ENCODE measurements at places on chromosomes 12 and 14.

DNA sequence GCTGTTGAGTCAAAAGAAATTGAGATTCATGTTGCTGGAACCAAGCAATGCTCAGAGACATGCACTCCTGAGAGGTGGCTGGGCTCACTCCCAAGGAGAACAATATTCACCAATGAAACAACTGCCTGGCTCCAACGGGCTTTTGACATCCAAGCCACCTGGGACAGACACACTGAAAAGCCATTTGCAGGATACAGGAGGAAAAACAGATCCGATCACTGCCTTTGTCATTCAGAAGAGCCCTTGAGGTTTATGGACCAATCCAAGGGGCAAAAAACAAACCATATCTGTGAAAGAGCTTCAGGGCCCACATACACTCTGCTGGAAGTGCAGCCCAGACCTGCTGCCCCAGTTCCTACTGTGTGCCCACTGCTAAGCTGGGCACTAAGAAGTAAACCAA lies 277.5 kb downstream of the NUAK1 start:
- no peak for DNase-seq

- no peak for DNase-seq
These were observed 38.4 kb downstream of the C12orf56 start for GRCh38 chr12:64352181-64352580.

GRCh38 chr14:87852107-87852506 lies 140.9 kb downstream of the GALC start:
- no peak for DNase-seq

DNA sequence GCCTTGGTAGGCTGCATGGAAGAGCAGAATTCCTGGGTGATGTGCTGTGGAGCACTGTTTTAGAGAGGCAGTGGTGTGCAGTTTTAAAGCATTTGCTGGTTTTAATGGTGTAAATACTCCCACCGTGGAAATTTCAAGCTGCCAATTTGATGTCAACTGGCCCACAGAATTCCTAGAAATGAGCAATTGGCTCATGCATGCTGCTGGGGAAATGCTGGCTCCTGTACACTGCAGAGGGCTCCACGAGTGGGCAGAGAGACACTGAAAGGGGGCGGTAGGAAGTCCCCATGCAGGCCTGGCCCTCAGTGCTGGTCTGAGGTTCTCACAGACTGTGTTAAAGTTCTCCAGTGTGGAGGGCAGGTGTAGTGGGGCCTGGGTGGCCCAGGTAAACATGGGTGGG lies 99.4 kb upstream of the NTF3 start:
- DNase-seq = no peak

DNA sequence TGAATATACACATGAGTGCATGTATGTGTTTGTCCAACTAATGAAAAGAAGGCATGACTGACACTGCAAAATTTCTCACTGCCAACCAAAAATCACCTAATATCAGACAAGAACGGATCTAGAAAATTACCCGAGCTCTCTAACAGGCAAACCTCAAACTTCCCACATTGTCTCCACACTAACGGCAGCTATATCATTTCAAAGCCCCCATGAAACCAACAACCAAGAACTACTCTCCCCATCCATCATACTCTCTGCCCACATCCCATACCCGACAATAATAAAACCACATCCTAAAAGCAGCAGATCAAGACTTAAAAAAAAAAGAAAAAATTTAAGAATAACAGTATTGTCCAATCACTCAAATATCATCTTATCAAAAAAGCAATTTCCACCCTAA lies 227.1 kb downstream of the CEP128 start:
- DNase-seq = no peak

DNA sequence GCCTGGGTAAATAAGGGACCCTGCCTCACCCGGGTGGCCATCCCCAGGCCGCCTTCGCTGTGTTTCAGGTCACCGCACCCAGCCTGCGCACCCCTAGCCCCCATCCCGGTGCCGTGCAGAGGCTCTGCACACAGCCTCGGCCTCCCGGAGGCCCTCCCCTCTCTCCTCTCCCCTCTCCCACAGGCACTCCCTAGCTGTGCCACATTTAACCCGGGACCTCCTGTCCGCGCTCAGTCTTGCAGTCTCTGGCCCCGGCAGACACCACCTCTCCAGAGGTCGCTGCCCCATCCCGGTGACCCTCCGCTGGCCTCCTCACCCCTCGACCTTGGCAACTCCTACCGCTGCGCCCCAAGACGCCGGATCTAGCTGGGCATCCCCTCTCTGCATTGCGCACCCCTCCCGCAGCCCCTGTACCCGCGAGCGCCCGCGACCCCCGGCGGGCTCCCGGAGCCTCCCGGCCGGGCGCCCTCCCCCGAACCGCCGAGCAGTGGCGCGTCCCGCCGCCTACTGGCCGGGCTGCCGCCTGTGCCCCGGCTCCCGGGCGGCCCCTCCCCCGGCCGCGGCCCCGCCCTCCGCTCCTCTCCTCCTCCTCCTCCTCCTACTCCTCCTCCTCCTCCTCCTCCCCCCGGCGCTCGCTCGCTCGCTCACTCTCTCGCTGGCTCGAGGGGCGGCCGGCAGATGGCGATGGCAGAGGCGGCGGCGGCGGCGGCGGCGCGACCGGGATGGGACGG lies 120.7 kb downstream of the AACS start:
- DNase-seq = peak; percentile 83

DNA sequence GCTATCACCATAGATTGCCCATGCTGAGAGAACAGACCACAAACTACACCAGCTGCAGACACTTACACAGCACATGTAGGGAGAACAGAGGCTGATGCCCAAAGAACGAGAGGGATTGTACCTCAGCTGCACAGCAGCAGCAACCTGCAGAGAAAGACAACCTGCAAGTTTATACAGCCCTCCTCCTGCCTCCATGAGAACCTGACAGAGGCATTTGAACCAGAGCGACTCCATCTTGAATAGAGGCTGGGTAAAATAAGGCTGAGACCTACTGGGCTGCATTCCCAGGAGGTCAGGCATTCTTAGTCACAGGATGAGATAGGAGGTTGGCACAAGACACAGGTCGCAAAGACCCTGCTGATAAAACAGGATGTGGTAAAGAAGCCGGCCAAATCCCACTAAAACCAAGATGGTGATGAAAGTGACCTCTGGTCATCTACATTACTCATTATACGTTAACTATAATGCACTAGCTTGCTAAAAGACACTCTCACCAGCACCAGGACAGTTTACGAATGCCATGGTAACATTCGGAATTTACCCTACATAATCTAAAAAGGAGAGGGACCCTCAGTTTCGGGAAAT lies 262.4 kb upstream of the HMGA2 start:
- DNase-seq = peak; percentile 70

DNA sequence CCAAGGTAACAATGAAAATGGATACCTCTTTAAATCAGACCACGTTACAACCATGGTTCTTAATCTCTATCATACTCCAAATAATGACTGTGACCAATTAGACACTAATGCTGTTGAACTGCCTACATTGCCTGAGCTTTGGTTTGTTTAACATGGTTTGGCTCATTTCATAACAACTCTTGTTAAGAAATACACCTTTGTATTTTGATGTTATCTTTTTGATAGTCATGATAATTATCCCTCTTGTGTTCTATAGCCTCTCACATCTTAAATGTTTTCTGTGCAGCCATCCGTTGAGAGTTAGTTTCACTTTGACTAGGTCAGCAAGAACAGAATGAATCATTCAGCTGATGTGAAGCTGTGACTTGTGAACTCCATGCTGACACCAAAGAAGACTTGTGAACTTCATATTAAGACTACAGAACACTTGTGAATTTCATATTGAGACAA lies 75.5 kb upstream of the RERGL start:
- DNase-seq = peak; percentile 50

Data from fibroblast of skin of back (primary cell).